ENCODE measurements at places on chromosomes 16 and 17.
A peak's percentile ranks its signal among the peaks of the same experiment; 100 is the strongest.

- no peak for DNase-seq
Measured at GRCh38 chr17:57540596-57540995, 204.5 kb downstream of the CCDC182 start.

GRCh38 chr17:37388266-37388665 lies 12.5 kb downstream of the C17orf78 start:
- DNase-seq, result no peak

- DNase-seq, result peak; percentile 60
Measured at GRCh38 chr17:76501018-76501826, at the start of gene RHBDF2. RHBDF2 (minus strand) TSS chr17:76501423; CDS start chr17:76481524, 19,899 bp downstream.

DNA sequence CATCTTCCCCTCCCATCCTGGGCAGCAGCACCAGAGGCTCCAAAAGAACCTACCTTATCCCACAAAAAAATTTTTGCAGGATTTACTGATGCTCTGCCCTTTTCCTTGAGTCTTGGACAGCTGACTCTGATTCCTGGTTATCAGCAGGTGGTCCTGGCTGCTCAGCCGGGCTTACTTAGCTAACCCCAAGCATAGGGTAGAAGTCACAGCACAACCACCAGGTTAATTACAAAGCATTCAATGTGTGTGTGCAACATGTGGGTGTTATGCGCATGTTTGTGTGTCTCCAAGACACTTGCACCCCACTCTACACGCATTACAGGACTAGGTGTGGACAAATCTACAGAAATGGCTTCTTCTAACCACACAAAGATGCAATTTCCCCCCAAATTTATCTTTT lies 36.3 kb downstream of the PECAM1 start:
- no peak for DNase-seq

- no peak for DNase-seq
Measured at GRCh38 chr17:78142119-78142861, 3.9 kb upstream of the C17orf99 start.

GRCh38 chr17:73452009-73452408 lies 140.2 kb upstream of the CDC42EP4 start:
- DNase-seq, result no peak

DNA sequence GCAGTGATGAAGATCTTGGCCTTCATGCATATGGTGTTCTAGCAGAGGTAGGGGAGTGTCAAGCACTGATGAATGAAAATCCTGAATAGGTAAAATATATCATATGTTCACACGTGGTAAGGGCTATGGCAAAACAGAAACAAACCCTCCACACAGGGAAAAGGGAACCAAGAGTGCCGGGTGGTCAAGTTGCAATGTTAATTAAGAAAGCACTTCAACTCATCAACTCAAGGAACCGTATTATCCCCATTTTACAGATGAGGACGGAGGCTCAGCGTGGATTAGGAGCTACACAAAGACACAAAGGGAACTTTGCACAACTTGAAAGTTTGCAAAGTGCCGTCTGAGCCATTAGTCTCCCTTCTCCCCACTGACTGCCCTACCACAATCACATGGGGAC lies 28.1 kb upstream of the MEOX1 start:
- DNase-seq, result no peak

DNA sequence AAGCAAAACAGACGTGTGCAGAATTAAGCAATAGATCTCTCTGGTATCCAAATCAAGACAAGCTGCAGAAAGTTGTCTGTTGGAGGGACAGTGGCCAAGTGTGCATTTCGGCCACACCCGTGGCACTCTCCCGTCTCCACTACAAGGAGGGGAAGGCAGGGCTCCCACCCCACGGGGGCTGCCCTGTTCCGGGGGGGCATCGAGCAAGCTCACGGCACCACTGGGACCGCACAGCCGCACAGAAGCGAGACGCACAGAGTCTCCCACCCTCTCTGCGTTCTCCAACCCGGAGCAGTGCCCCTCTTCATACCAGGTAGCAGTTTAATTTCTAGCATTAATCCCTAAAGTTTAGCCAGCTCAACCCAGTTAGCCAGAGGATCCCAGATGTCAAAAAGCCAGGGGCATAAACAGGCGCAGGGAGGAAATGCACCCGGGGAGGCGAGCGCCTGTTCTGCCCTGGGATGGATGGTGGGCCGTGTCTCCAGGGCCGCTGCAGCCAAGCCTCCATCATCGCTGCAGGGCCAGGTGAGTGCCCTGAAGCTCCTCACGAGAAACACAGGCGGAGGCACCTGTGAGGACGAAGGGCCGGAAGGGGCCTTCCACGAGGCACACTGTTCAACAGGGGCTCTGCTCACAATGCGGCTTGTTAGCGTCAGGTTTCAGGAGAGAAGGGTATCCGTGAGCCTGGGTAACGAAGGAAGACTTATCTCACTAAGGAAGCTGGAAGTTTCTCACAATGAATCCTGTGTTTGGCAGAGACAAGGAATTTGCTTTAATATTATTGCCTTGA lies 42.1 kb upstream of the METRNL start:
- no peak for DNase-seq

GRCh38 chr17:44277976-44278375 lies 10.0 kb upstream of the SLC4A1 start:
- DNase-seq, result no peak

DNA sequence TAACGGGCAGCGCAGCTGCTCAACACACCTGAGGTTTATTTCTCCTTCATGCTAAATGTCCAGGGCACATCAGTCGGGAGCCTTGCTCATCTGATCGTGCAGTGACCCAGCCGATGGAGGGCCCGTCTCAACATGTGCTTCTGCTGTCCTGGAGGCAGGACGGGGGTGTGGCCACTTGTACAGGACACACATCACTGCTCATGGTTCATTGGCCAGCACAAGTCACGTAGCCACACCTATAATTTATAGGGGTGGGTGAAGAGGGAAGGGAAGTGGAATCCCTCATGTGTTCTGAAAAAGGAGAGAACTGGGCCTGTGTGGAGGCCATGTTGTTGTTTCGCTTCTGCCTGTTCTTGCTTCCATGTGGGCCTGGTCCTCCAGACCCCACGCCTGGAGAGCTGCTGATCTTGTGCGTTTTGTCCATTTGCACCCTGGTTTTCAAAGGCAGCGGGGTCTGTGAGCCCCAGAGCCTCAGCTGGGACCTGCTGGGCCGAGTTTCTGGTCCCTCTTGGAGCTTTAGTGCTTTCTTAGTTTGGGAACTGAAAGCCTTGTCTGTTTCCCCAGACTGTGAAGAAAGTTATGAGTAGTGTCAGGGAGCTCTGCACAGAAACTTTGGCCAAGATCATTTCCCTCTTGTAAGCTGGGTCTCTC lies 60.5 kb downstream of the CMIP start:
- no peak for DNase-seq

DNA sequence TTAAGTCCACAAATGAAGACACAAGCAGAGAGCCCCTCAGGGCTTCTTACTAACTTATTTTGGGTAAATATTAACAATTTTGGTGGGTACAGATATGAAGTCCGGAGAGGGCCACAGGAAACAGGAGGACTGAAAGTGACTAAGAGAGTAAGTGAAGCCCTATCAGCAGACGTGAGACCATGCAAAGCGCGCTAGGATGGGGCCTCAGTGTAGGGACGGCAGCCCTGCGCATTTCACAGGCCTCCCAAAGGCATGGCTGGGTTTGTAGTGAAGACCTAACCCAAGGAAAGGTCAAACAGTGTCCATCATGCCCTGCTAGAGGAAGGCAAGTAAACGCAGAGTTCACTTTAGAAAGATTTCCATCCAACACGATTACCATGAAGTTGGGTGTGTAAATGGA lies 60.0 kb upstream of the SREBF1 start:
- no peak for DNase-seq

DNA sequence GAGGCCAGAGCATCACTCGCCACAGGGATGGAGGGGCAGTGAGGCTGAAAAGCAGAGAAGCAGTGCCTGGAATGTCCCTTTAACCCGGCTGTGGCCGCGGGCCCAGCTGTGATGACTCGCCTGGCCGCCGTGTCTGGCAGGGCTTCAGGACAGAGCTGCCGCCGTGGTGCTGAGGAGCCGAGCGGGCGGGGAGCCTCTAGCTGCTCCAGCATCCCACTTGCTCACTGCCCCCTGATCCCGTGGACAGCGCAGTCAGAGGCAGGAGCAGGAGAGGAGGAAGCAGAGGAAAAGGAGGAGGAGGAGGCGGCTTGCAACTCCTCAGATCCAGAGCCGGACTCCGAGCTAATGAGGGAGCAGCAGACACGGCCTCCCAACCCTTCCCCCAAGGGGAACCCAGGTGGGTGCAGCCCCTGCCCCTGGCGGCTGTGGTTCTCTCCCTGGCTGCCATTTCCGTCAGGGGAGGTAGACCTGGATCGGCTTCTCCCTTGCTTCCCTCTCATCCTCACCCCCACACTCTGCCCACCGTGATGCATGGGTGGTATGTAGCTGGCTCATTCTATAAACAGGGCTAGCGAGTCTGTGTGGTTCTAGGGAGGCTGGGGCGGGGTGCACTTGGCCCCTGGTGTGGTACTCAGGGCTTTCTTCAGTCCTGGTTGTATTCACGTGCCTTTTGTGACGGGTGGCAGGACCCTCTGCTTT lies 165.7 kb downstream of the CMIP start:
- DNase-seq, result peak; percentile 57

- DNase-seq, result no peak
Measured at GRCh38 chr17:16593356-16594102, 24.5 kb upstream of the ZNF287 start.

DNA sequence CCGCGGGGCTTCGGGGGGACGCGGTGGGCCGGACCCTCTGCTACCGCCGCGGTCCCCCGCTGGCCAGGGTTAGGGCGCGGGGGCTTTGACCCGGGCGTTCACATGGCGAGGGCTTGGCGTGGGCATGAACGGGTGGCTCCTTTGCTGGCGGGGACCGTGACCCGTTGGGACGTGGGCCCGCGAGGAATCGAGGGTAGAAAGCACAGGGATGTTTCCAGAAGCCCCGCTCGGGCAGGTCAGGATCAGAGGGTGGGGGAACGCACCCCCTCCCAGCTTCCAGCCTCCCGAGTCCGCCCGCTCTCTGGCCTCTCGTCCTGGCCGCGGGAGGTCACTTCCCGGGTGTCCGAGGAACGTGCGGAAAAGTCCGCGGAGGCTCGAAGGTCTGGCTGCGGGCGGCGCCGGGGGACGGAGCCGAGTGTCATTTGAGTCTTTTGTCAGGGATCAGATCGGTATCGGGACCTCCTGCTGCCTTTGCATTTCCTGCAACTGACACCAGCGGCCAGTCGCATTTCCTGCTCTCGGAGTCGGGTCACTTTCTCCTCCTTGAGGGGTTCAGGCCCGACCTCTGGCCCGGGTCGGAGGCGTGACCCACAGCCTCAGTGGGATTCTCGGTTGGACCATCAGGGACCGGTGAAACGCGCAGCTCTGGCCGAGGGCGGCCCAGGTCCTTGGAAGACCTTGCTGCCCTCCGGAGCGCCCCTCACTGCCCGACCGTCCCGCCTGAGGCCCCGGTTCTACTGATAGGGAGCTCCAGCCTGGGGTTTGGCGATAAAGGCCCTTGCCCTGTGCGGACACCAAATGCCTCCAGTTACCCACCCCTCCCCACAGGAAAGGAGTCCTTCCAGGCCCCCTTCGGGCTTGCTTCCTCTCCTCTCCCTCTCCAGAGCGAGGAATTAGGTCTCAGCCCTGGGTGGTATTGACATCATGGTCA lies 702 bp upstream of the WNT3 start:
- no peak for DNase-seq

DNA sequence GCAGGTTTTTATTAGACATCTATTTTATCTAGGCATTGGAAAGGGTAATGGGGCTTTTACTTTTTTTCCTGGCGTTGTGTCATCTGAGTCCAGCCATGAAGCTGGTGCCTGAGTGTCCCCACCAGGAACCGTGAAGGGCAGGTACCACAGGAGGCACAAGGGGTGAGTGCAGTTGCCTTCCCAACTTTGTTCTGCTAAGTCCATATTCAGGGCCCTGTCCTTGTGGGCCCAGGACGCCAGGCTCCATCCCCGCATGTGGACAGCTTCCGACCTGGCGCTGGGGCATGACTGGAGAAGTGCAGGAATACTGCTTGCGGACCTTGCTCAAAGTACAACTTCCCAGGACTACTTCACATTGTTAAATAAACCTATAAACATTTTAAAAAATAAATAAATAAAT lies 60.6 kb downstream of the KPNA2 start:
- DNase-seq, result no peak

GRCh38 chr16:61798741-61799140 lies 237.5 kb downstream of the CDH8 start:
- DNase-seq, result no peak

DNA sequence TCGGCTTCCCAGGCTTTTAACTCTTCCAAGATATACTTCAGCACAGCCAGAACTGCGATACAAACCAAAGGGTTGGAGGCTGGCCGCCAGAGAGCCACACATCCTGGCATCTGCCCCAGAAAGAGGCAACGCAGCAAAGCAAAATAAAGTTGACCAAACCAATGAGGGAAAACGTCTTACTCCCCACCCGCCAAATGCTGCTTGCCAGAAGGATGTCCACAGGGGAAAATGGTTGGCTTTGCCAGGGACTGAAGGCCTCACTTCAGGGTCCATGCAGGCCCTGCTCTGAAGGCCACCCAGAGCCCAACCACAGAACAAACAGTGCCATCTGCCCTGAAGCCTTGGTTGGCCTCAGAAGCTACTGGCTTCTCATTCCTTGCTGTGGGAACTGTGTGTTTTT lies 15.0 kb downstream of the CACNG1 start:
- DNase-seq, result no peak

- no peak for DNase-seq
Measured at GRCh38 chr17:29663155-29663554, 40.4 kb upstream of the CORO6 start.

- DNase-seq, result no peak
Measured at GRCh38 chr17:78154903-78155811, 9.0 kb downstream of the C17orf99 start.

DNA sequence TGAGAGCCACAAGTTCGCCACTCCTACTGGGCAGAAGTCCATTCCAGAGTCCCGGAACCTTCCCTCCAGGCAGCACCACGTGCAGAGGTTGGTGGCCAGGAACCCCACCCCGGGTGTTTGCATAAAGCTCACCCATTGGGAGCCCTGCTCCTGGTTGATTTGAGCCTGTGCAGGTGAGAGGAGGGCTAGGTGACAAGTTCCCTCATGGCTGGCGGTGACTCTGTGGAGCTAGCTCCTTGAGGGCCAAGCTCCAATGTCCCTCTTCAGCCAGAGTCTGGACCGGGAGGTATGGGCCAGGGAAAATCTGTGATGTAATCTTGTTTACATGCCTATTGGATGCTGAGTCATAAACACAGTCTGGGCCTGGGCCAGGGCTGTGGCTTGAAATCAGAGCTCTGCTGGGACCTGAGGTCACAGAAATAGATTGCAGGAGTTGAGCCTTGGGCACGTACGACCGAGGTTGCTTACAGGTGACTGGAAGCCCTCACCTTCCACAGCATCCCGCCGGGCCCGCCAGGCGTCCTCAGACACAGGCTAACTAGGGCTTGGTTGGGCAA lies 118.9 kb downstream of the AATF start:
- no peak for DNase-seq
